Transverse colon (tissue), 4 donors: ENCODE measurements at places on chromosomes 7 and 10.

DNA sequence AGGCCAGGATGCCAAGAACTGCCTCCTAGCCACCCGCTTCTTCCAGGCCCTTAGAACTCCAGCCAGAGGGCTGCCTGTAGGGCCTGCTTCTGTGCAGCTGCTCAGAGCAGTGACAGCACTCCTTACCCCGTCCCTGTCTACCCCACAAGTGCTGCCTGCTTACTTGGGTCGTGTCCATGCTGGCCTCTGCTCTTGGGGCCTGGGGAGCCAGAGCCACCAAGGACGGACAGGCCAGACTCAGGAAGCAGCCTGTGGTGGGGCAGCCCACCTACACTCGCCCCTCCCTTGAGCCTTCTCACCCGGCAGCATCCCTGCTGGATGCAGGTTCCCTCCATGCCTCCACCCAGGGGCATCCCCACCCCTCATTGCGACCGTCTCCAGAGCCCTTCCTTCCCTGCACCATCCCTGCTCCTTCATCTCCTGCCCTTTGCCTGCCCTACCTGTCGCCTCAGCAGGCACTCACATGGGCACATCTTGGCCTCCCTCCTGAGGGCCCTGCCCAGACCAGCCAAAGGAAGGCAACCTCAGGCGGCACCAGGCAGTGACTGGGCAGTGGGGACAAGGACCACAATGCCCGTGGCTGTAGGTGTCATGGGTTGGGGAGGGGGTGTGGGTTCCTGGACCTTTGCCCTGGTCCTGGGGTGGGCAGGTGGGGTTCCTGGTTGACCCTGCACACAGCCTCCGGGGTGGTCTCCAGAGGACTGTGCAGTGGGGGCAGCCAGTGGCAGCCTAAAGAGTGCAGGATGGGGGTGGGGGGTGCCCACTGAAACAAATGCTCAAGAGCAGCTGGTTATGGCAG, 78.0 kb upstream of the TNS3 start:
- no peak for DNase-seq

DNA sequence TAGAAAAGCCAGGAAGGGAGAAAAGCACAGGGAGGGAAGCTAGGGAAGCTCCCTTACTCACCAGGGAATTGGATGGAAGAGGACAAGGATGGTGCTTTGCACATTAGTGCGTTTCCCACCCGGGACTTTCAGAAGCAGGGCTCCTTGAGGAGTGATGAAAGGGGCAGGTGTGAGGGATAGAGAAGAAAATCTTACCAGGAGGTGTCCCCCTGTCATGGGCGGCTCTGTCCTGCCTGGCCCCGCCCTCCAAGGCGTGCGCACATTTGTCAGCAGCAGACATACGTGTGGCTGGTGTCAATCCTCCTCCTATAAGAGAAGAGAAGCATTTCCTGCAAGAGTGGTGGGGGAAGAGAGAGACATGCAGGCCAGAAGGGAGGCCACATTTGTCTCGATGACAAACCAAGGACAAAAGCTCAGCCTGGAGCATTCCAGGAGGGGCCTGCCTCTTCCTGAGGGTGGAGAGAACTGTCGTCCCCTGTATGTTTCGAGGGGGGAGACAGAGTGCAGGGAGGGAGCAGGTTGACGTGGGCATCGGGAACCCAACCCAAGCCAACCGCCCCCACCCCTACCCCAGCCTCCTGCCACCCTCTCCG, 47.4 kb upstream of the COMTD1 start:
- no peak for DNase-seq

GRCh38 chr7:134366481-134366880, 49.8 kb upstream of the SLC35B4 start:
- DNase-seq: no peak

DNA sequence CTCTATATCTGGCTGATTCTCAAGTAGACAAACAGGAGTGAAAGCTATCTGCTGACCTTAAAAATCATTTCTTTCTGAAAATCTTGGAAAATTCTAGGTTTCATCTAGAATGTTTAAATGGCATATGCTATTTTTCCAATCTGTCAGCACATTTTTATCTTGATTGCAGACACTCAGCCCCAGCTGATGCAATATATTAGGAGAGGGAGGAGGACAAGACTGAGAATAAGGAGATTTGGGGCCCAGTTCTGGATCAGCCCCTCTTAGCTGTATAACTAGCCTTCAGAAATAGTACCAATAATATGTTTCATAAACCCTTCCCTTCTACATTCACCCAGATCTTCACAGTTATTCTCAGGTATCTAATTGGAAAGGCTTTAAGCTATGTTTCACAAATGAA, 131.2 kb downstream of the HDAC9 start:
- DNase-seq: no peak

GRCh38 chr7:41431671-41432070, 271.2 kb downstream of the INHBA start:
- DNase-seq: no peak
